ENCODE measurements at places on chromosomes 16 and 17.
A peak's percentile ranks its signal among the peaks of the same experiment; 100 is the strongest.

DNA sequence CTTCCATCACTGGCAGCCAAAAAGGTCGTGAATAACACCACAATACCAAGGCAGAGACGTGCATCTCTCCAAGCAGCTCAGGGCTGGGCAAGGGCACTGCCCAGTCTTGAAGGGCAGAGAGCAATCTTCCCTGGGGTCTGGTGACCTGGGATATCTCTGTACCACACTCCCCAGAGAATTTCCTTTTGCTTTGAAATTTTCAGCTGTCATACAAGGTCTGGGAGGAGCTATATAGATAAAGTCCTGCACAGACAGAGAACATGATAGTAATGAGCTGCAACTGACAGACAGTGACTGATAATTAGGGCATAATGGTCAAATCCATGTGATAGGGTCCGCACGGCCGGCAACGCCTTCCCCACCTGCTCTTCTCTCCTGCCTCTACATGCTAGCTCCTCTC lies 68.2 kb downstream of the DYNLRB2 start:
- no peak for DNase-seq

DNA sequence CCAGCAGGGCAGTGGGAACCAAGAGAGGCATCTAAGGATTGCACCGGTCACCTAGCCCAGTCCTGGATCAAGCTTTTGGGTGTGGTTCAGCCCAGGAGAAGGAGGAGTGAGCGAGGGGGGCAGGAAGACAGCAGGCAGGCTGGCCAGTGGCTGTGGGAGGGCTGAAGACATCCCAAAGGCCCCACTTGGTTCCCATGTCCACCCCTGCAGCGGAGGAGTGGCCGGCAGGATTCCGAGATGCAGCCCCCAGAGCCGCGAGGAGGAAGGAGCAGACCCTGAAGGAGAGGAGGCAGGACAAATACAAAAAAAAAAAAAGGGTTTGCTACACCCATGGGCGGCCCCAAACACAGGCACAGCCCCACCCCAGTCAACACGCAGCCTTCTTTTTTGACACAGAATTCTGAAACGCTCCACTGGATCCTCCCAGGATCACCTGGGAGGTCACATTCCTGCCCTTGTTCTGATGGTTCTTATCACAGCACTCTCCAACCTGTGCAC lies 1.1 kb upstream of the SLC47A2 start:
- no peak for DNase-seq

DNA sequence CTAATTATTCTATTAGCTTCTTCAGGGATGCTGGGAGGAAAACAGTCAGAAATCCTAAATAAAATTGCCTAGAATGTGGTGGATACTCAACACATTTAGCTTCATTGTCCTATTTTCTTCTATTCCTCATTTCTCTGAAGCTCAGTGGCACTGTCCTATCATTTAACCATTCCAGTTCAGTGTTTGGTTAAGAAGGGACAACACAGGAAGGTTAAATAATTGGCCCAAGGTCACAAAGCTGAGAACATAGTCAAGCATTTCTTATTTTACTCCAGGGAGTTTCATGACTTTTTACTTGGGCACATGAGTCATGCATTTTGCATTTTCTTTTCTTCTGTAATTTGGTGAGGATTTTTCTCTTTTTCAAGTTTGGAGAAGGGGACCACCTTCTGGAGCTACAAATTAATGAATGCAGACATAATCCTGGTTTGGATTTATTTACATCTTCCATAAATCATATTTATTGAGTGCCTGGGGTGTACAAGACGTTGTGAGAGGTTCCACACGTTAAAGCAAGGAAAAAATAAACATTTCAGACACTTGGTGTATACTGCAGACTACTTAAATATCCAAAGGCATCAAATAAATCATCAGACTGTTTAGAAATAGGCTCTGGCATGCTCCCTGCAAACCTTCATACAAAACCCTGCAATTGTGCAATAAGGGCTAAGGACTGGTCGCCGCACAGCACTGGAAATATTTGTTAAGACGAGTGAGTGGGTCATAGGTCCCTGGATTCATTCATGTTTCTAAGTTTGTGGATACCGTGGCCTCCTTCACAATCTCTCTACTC lies 263.9 kb downstream of the MAF start:
- DNase-seq = no peak

DNA sequence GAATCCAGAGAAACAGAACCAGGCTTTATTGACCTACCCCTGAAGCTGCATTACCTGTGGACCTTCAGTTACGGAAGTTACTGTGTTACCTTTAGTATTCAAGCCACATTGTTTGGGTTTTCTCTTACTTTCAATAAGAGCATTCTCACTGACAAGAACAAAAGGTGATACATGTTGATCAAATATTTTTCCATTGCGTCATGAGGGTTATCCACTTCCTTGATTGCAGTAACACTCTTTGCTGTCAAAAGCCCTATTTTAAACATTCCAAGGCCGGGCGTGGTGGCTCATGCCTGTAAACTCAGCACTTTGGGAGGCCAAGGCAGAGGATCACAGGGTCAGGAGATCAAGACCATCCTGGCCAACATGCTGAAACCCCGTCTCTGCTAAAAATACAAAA lies 28.6 kb upstream of the PAFAH1B1 start:
- peak; percentile 16 for DNase-seq

DNA sequence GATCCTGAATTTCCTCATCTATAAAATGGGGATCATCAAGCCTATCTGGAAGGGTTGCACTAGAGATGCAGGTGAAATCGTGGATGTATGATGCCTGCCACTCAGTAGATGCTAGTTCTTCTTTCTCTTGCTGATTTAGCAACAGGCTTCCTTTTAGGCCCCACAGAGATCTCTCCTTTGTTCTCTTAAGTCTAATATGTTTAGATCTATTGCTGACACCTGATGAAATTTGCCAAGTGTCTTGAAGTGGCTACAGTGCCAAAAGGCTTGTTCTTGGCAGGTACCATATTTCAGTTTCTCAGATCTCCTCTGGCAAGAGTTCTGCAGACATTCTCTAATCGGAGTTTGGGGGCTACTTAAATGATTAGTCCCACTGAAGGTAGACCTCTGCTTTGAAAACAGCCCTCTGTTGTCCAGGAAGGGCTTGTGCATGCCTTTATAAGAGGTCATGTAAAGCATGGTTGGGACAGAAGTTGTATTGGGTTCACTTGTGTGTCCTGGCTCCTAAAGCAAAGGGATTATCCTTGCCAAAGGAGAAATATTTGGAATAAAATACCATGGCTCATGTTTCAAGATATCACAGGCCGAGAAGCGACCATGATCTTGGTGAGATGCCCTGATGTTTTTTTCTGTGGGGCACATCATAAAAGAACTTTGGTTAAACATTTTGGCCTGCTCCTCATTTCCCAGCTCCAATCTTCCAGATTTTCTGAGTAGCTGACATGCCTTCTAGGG lies 234.0 kb downstream of the MSI2 start:
- DNase-seq = no peak

GRCh38 chr17:6521586-6521985 lies 34.8 kb downstream of the PITPNM3 start:
- DNase-seq = no peak

DNA sequence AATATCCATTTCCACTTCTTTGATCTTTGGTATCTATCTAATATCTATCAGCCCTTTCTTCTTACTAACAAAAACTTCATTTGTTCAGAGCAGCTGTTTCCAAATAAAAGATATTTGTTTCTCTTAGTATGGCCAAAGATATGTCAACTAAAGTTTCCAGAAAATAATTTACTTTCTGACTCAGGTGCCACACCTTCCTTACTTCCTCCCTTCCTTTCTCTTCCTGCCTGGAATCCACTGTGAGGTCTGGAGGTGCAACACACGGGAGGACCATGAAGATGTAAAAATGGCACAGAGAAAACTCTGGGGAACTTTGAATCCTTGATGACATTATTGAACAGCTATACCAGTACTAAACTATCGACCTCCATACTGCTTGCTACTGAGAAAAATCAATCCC lies 14.0 kb downstream of the MED13 start:
- no peak for DNase-seq

Measured in DMS153 (cell line).